ENCODE measurements at places on chromosomes 2 and 18.

DNA sequence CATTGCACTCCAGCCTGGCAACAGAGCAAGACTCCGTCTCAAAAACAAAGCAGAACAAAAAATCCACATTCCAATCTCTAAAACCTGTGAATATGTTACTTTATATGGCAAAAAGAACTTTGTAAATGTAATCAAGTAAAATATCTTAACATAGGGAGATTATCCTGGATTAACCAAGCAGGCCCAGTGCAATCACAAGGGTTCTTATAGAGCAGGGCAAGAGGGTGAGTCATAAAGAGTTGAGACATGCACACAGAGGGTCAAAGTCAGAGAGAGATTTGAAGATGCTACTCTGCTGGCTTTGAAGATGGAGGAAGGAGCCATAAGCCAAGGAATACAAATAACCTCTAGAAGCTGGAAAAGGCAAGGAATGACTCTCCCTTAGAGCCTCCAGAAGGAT is 60.9 kb upstream of the SLC9A2 start:
- no peak for DNase-seq

DNA sequence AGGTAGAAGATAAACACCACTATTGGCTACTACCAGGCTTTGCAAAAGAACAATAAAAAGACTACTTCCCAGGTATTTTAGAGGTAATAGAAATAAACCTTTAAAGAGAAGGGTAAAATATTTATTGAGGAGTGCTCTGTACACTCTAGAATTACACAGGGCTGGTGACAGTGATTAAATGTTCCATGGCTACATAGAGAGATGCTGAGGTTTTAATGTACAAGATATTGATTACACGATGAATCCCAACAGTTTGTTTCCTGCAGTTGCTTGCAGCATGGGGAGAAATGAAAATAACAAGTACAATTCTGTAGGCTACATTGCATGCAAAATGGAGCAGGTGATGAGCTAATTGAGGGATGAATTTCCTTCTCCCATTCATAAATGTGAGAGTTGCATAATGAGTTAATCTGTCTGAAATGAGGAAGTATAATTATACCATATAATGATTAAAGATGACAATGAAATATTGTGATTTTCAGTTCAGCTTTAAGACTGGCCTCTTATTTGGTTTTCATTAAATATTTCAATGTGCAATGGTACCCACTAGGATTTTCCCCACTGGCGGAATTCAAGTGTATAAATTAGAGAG is 266.1 kb downstream of the SOCS6 start:
- DNase-seq: no peak

DNA sequence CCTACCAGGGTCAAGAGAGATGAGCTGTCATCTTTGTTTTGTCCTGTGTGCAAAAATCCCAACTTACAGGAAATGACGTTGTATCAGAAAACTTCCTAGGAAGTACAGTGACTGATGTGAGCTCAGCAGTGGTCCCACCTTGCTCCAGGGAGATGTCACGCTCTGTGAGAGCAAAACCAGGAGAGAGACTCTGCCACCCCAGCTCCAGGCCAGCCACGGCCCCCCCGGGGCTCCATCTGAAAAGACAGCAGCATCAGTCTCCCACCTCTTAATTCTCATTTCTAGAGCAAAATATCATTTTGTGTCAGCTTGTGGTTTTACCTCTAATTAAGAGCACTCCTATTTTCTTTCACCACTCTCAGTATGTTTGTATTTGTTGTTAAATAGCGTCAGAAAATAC is 57.5 kb downstream of the MYL12B start:
- DNase-seq: no peak

- no peak for DNase-seq
Measured at GRCh38 chr2:77101796-77102452, 420.3 kb downstream of the LRRTM4 start.

- DNase-seq: no peak
Measured at GRCh38 chr2:173770947-173771678, 194.1 kb downstream of the SP3 start.

DNA sequence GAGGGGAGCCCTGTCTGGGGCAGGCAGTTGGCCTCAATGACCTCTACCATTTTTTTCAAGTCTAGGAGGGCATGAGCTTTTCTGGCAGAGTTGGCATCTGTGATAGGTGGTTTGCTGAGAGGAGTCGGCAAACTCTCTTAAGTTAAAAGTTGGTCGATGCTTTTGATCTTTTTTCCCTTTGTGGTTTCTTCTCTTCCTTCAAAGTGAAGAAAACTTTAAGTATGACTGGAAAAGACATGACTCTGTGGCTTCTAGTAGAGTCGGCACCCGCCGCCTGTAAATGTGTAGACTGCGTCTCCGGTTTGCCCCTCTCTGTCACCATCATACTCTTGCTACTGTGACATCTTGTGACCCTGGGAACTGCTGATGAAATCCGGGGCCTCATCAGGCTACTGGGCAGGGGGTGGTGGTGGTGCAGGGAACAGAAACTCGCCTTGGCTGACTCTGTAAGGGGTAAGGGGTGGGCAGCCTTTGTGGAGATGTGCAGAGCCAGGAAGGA is 21.1 kb downstream of the INPP5D start:
- DNase-seq: no peak

GRCh38 chr2:240557808-240558207 is at the start of gene ANKMY1:
TSS of gene ANKMY1 (minus strand) at chr2:240557988. CDS start at chr2:240557335, 653 bp downstream.
- no peak for DNase-seq

GRCh38 chr2:107303964-107304363 is 418.0 kb upstream of the ST6GAL2 start:
- DNase-seq: no peak

DNA sequence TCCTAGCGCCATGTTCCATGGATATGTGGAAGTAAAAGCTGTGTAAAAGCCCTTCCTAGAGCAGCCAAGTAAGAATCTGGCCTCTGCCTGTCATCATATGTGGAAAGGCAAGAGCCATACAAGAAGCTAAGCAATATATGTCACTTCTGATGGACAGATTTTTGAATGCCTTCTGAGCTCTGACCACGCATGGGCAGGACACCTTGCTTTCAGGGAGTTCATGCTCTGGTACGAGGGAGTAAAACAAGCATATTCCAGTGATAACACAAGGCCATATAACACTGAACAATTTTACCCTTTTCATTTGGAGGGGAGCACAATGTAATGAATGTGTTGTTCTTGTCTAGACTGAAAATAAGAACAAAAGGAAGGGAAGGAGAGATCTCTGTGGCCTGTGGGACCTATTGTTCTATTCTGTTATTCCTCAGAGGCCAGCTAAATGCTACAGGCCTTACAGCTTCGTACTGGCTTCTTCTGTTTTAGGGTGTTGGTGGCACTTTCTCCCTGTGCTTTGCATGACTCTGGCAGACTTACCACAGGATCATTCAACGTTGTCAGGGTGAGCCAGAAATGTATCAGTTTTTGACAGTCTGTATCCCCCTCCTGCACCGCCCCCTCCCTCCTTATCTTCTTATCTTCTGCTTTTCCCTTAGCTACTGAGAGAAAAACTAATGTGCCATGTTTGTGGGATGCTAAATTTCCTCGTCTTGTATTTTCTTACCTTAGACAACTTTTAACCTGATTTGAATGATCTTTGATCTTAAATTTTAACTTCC is 99.5 kb downstream of the MAP4K4 start:
- no peak for DNase-seq

DNA sequence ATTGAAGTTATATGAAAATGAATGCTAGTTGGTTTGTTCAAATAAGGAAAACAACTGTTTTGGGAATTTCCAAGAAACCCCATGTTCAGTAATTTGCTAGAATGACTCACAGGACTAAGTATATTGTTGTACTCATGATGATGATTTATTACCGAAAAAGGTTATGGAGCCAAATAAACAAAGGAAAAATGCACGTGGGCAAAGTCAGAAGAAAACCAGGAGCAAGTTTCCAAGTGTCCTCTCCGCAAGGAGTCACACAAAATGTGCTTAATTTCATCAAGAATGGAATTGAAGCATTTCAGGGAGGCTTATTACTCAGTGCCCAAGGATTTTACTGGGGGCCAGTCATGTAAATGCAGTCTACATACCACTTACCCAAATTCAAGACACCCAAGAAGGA is 1652.4 kb upstream of the TMEFF2 start:
- no peak for DNase-seq

GRCh38 chr2:177669625-177670330 is 277.2 kb downstream of the AGPS start:
- DNase-seq: no peak

- DNase-seq: no peak
Measured at GRCh38 chr2:60852282-60852860, 29.0 kb upstream of the REL start.

DNA sequence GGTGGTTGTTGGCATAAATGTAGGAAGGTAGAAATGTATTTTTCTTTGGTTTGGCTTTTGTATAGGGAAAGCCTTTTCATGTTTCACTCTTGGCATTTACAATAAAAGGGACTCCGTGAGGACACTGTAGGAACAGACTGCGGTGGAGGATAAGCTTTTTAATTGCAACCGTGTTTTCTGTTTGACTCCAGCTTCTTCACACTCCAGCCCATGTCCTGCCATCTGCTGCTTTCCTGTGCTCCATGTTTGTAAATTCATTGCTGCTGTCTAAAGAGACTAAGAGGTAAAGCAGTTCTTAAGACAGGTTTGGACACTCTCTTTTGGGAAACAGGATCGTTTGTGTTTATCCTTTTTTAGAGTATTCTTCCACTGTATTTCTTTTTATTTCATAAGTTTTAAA is 33.3 kb downstream of the WDR75 start:
- no peak for DNase-seq

GRCh38 chr2:43111788-43112554 is 114.4 kb downstream of the ZFP36L2 start:
- no peak for DNase-seq

DNA sequence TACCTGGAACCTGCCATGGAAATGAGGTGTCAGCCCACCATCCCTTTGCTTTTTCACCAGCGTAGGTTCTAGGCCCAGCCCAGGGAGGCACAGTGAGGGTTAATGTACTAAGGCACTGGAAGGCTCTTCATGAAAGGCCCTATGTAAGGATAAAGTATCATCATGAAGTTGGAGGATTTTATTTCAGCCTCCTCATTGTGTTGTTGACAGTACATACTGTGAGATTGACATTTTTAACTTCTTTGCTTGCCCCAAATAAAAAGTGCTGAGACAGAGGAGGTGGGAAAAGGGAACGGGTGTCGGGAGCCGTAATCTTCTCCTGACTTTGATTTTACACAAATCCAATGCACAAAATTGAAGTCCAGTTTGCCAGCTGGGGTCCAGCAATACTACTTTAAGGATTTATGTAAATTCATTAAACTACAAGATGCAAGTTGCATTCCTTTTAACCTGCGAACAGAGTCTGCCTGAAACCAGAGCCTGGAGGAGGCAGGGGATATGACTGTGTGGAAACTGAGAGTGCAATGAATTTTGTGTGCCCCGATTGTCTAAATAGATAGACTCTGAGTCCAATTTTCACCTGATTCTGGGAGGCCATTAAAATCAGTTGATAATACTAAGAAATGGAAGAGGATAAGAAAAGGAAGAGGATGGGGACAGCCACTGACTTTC is 5.4 kb upstream of the NCKAP5 start:
- no peak for DNase-seq

DNA sequence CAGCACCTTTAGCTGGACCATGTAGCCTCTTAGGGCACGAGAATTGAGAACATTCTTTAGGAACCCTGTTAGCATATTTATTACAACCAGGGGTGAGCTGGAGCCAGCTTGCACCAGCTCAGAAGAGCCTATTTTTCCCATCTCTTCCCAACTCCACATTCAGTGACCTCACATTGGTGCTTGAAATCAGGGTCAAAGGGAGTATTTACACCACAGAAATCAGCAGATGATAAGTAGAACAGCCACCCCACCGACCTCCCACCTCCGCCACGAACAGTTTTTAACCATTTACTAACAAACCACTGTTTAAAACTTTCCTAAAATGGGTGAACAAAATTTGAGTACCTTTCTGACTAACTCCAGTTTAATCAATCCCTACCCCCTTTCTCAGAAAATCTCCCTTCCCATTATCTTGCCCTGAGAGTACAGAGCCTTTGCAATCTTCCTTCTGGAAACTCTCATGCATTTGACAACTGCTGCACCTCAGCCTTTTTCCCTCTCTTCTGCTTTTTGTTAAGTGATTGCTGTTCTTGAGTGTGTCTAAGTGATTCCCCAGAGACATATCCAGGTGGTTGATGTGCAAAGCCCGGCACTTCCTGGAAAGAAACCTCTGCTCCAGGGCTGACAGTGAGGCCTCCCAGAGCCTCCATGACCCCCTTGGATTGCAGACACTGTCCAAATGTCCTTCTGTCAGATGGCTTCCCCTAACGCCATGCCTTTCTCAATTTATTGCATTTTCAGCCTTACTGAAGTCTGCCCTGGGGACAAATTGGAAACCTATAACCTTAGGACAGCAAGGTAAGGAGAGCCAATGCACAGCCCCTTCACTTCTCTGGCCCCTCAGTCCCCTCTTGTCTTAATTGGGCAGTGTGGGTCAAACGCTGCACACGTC is 389.5 kb upstream of the TNP1 start:
- DNase-seq: no peak

- DNase-seq: no peak
Measured at GRCh38 chr2:136025057-136025973, 39.9 kb upstream of the DARS1 start.

DNA sequence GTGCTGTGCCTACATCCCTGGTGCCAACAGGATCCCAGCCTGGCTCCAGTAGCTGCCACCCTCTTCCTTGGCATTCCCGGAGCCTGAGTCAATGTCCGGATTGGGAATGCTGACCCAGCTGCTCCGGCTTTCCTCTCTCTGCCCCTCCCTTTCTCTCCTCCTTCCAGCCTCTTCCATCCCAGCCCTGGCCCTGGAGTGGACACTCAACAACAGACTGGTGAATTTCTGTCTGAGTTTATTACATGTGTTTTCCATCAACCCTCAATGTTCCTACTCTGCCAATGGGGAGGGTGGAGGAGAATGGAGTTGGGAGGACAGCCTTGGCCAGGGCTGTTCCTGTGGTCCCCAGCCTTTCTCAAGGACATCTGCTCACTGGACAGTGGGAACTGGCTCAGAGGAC is 917 bp upstream of the PRKAG3 start:
- no peak for DNase-seq

DNA sequence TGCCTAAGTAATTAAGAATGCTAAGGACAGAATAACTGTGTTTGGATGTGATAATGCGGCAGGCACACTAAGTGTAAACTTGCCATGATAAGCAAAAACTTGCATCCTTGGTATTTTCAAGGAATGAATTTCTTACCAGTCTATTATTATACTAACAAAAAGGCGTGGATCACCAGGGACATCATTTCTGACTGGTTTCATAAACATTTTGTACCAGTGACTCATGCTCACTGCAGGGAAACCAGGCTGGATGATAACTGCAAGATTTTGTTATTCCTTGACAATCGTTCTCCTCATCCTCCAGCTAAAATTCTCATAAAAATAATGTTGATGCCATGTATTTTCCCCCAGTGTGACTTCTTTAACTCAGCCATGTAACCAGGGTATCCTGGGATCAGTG is 289.5 kb downstream of the CDCA7 start:
- no peak for DNase-seq

DNA sequence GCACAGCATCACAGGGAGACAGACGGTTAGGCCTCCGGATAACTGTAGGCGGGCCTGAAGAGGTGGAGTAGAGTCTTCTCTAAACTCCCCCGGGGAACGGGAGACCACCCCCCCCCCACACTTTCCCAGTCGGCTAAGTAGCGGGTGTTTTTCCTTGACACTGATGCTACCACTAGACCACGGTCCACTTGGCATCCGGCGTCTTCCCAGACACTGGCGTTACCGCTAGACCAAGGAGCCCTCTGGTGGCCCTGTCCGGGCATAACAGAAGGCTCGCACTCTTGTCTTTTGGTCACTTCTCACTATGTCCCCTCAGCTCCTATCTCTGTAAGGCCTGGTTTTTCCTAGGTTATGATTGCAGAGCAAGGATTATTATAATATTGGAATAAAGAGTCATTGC is 25.7 kb upstream of the NCL start:
- DNase-seq: no peak
